ENCODE measurements at places on chromosomes 6 and 20. TPM values are rescaled to one million over a fixed set of nuclear protein-coding genes. Genes with fewer than 3 reads are reported as not detected.

The TMEM244 gene
- total RNA-seq = not detected

The HFE gene
- 0.76 TPM for total RNA-seq

The MLIP gene
- total RNA-seq = not detected

GRCh38 chr6:12977206-12977605 is 260.6 kb downstream of the PHACTR1 start:
- no peak for DNase-seq

- no peak for DNase-seq
These were observed 5.5 kb upstream of the CDSN start for GRCh38 chr6:31125586-31126363.

GRCh38 chr6:142530566-142530965 is 228.8 kb downstream of the ADGRG6 start:
- DNase-seq = no peak

GRCh38 chr6:107083047-107083768 is 32.1 kb downstream of the BEND3 start:
- DNase-seq = no peak

DNA sequence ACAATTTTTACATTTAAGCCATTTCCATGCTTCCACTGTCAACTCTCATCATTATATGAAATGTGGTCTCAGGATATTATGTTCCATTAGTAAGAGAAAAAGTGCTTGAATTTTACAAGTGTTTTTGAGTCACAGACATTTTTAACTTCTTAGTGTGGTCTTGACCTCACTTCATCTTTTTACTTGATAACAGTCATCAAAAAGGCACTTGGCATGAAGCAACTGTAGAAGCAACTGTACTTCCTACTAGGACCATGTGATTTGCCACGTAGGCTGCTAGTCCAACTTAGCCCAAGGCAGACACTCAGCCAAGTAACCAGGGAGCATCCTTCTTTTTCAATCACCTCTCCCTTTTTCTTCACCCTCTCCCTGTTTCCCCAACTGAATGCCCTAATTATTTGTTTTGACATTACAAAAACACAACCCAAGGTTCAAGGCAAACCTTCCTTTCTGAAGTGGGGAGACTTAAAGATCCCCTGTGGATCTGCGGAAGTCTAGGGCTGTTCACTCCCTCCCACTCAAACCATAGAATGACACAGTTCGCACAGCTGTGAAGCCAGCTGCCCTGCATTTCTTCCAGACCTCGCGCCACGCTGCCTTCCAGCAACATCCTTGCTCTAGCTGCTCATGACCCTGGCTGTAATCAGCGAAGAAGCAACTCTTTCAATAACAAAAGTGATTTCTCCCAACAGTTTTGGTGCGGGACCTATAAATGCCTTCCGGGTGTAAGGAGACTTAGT is 45.0 kb downstream of the PHACTR1 start:
- DNase-seq = no peak

DNA sequence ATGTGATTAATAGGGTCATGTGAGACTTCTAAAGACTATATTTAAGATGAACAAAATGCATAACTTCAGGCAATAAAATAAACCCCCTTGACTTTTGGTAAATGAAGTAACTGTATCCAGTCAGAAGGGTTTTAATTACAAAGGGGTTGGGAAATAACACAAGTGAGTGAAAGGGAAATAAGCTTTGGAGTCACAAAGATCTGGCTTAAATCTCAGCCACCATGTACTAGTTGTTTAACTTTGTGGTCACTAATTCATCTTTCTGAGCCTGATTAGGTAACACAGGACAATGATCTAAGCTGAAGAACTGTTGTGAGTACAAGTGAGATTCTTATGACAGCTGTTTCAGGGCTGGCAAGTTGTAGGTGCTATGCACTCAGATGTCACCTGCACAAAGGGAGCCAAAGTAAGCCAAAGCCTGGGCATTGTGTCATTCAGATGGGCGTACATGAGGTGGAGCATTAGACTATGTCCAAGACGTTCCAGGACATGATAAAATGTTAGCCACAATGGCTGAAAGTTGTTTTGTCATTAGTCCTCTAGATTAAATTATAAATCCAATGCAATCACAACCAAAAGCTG is 13.8 kb downstream of the TOMM34 start:
- DNase-seq = no peak

- peak; percentile 57 for DNase-seq
These were observed 18.7 kb downstream of the DIDO1 start for GRCh38 chr20:62907384-62908317.

- DNase-seq = no peak
These were observed 3.3 kb upstream of the TMC2 start for GRCh38 chr20:2533118-2533517.

DNA sequence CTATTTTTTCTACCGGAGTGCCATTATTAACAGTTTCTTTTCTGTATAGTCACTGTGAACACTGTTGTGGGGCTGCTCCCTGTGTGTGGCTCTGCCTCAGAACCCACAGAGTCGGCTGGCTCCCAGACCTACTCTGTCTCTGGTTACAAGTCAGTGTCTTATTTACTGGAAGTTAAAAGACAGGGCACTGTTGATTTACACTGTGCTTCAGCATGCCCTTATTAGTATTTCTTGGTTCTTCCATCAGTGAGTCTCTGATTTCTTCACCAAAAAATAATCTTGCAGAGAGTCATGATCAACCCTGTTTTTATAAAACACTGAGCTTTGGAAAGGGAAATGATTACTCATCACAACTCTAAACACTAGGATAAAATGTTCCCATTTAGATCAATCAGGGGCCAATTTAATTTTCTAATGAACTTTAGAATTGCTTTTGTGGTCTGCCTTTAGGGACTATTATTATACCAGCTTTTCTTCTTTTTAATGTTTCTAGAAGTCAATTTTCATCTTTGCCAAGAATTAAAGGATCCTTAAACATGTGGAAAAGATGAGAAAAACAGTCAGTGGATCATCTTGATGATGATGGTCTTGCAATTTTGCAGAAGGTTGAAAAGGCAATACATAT is 92.6 kb downstream of the UTRN start:
- DNase-seq = no peak

Measured in activated naive CD8-positive, alpha-beta T cell treated with anti-CD3 and anti-CD28 coated beads for 36 hours (primary cell).